ENCODE measurements at places on chromosomes 13 and 19. TPM values are rescaled to one million over a fixed set of nuclear protein-coding genes. Genes with fewer than 3 reads are reported as not detected.
A peak's percentile ranks its signal among the peaks of the same experiment; 100 is the strongest.

- no peak overlapping the region for H3K27ac ChIP-seq
- no peak for DNase-seq
- no peaks in the 10 kb centered on the region for H3K36me3 ChIP-seq
- no peak overlapping the region for H3K4me3 ChIP-seq
These were observed 183.0 kb downstream of the KCTD12 start for GRCh38 chr13:76703216-76703615.

- DNase-seq, result no peak
- peaks cover 6% of the 10 kb centered on the region for H3K36me3 ChIP-seq
- H3K27me3 ChIP-seq, result peaks cover 18% of the 10 kb centered on the region
- peaks cover 32% of the 10 kb centered on the region for H3K4me1 ChIP-seq
- H3K4me3 ChIP-seq, result no peak overlapping the region
- H3K27ac ChIP-seq, result no peak overlapping the region
These were observed 368.9 kb downstream of the COG6 start for GRCh38 chr13:40024204-40024966.

DNA sequence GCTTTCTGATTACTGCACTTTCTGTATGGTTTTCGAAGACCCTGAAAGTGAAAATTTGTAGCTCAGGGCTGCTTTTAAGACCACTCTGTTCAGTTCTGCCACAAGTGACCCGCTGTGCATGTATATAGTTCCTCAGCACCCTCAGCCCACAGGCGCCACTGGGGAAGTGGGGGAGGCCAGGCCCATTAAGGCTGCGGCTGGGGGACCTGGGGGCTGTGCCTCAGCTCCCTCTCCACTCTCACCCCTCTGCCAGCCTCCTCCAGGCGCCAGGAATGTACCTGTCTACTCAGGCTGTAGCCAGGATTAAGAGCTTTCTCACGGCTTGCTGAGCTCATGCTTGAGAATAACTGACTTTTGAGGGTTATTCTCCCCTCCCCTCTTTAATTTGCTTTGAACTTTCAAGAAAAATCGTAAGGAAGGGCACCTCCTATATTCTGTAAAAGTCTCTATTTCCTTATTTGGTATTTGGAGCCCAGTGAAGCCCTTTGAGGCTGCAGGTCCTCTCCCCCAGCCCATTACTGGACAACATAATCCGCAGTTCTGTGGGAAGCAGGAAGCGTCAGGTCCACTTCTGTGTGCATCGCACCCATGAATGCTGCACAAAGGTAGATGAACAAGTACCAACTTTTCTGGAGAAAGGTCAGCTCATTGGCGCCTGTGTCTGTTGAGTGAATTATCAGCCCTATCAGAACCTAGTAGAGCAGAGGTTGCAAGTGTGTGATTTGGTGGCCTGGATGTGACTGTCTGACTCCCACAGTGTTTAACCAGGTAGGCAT lies 29.6 kb downstream of the GJA3 start:
- no peak overlapping the region for H3K4me3 ChIP-seq
- peaks cover 12% of the 10 kb centered on the region for H3K27me3 ChIP-seq
- no peaks in the 10 kb centered on the region for H3K36me3 ChIP-seq
- peaks cover 4% of the 10 kb centered on the region for H3K4me1 ChIP-seq
- DNase-seq, result no peak

- no peaks in the 10 kb centered on the region for H3K4me1 ChIP-seq
- DNase-seq, result no peak
- no peak overlapping the region for H3K27ac ChIP-seq
- no peak overlapping the region for H3K4me3 ChIP-seq
These were observed 2295.4 kb downstream of the PCDH9 start for GRCh38 chr13:64934569-64935362.

- H3K36me3 ChIP-seq, result no peaks in the 10 kb centered on the region
- H3K4me3 ChIP-seq, result no peak overlapping the region
- H3K4me1 ChIP-seq, result no peaks in the 10 kb centered on the region
These were observed 7.8 kb downstream of the CYP4F12 start for GRCh38 chr19:15680478-15681322.

DNA sequence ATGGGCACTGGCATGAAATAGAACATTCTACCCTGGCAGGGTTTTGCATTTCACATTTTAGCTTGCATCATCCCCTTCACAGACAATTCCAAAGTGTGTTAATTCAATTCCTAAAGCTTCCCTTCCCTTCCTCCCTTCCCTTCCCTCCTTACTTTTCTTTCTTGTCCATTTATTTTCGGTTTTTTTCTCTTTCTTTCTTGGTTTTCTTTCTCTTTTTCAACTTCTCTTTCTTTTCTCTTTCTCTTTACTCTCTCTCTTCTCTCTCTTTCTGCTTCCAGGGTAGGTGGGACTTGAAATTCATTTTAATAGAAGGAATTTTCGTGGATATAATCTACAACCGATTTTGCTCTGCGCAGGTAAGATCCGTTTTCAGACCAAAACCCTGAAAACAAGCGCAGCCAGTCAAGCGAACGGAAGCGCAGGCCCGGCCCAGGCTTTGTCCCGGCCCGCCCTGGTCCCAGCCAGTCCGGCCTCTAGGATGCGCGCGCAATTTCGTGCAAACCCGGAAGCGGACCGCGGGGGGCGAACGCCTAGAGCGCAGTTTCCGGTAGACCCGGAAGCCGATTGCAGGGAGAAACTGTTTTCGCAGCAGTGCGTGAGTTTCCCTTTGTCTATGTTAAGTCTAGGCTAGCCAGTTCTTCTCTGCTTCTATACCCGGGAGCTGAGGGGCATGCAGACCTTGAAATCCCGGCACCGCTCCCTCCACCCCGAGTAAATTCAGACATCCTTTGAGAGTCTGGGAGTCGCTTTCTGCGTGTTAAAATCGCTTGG lies at the start of gene ZNF528:
Gene ZNF528, plus strand, starts transcription at position 540 of the 771 bp plus-strand sequence. CDS start 4,165 bp downstream, outside the sequence.
- H3K27me3 ChIP-seq, result no peaks in the 10 kb centered on the region
- H3K36me3 ChIP-seq, result peaks cover 72% of the 10 kb centered on the region
- H3K27ac ChIP-seq, result peak within 1 kb of the TSS; percentile 93
- DNase-seq, result peak; percentile 98
- peak within 1 kb of the TSS; percentile 89 for H3K4me3 ChIP-seq

DNA sequence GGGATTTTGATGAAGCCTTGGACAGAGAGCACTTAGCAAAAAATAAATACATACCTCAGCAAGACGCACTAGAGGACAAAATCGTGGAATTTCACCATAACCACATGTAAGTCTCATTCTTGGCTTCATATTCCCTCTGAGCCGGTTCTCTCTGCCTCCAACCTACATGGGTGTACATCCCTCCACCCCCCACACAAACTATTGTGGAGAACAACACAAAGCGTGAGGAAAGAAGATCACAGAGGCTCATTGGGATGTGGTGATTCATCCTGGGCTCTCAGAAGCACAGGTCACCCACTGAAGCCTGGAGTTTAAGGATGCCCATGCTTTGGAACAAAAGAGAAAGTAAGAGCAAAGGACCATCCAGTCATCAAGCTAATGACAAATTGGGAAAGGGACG lies 192.2 kb downstream of the STK24 start:
- H3K4me1 ChIP-seq, result no peaks in the 10 kb centered on the region
- no peaks in the 10 kb centered on the region for H3K36me3 ChIP-seq
- no peak overlapping the region for H3K4me3 ChIP-seq
- H3K27ac ChIP-seq, result no peak overlapping the region
- no peak for DNase-seq

DNA sequence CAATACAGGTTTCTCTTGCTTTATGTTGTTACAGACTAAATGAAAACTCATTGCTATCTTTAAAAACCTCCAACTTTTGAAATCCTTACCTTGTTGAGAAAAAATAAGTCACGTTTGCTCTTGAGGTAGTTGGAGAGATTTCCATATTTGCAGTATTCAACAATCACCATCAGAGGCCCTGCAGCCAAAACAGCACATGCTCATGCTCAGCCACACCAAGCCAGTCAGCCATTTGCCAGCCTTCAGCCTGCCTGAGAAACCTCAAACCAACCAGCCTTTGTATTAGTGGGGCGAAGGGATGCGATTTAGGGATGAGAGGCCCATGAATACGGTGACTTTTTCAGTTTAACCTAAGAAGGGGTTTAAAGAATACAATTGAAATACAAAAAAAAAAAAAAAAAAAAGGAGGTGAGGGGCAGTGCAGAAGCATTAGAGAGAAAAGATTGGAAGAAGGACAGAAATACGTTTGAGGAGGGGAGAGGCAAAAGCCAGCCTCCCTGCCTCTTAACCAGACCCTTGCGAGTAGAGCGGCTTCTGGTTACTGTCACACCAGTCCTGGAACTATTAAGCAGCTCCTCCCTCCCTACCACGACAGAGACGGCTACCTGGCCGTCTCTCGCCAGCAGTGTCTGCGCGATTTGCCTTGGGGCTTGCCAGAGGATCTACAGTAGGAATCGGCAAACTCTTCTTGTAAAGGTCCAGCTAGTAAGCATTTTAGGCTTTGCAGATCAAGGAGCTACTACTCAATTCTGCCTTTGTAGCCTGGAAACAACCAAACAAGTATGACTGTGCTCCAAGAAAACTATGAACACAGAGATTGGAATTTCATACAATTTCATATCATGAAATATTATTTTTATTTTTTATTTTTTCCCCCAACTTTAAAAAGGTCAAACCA lies 167.3 kb downstream of the FLT1 start:
- H3K36me3 ChIP-seq, result no peaks in the 10 kb centered on the region
- no peak overlapping the region for H3K4me3 ChIP-seq
- no peaks in the 10 kb centered on the region for H3K27me3 ChIP-seq
- H3K4me1 ChIP-seq, result peaks cover 5% of the 10 kb centered on the region
- no peak for DNase-seq
- H3K27ac ChIP-seq, result no peak overlapping the region

- H3K27ac ChIP-seq, result no peak overlapping the region
- no peak overlapping the region for H3K4me3 ChIP-seq
- peak; percentile 41 for DNase-seq
- no peaks in the 10 kb centered on the region for H3K27me3 ChIP-seq
- no peaks in the 10 kb centered on the region for H3K36me3 ChIP-seq
These were observed 31.5 kb downstream of the KLF5 start for GRCh38 chr13:73090116-73090822.

The IZUMO2 gene
- total RNA-seq, result not detected

The GFY gene
- not detected for total RNA-seq

All from activated CD8-positive, alpha-beta T cell treated with anti-CD3 and anti-CD28 coated beads, Interleukin-2, amount 10 ng/mL, durations not matched to agents 7 days and 5 days (primary cell).